ENCODE measurements at places on chromosomes 5 and 9. TPM values are rescaled to one million over a fixed set of nuclear protein-coding genes. Genes with fewer than 3 reads are reported as not detected.

Gene EDIL3
- 0.12 TPM for total RNA-seq

Gene N4BP3
- 0.98 TPM for total RNA-seq

Gene AGTPBP1
- total RNA-seq, result 9.2 TPM

Gene IL3
- total RNA-seq, result not detected

Gene HSPB3
- 0.24 TPM for total RNA-seq

Gene ST8SIA4
- 0.29 TPM for total RNA-seq

Gene SCGB3A2
- not detected for total RNA-seq

Gene PDGFRB
- total RNA-seq, result 0.80 TPM

Gene TSSK1B
- not detected for total RNA-seq

Gene NTRK2
- 0.02 TPM for total RNA-seq

Gene GOLM1
- total RNA-seq, result 115 TPM

Gene PTGDS
- 1.4 TPM for total RNA-seq

Gene KCNV2
- not detected for total RNA-seq

Gene HSPA4
- total RNA-seq, result 139 TPM

Gene CDH6
- total RNA-seq, result 0.07 TPM
